Stimulated activated CD8-positive, alpha-beta memory T cell treated with anti-CD3 and anti-CD28 coated beads, Interleukin-12 subunit alpha, Interleukin-12 subunit beta, amount 100 ng/mL, for 4 hours (primary cell): ENCODE measurements at places on chromosomes 6 and 20.

- DNase-seq: no peak
These were observed 34.0 kb downstream of the PLAGL1 start for GRCh38 chr6:143974089-143974488.

DNA sequence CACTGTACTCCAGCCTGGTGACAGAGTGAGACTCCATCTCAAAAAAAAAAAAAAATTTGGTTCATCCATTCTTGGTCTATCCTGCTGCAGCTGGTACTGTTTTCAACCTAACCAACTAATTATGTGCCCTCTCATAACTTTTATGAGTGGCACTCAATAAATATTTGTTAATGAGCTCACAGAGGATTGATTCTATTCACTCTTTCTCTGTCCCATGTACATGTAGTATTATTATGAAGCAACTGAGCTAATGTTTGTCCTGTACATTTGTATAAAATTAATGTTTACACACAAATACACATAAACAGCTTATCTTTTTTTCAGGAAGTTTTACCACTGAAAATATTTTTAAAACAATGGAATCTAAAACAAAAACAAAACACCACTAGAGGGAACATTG lies 10.1 kb downstream of the RIPOR2 start:
- no peak for DNase-seq

DNA sequence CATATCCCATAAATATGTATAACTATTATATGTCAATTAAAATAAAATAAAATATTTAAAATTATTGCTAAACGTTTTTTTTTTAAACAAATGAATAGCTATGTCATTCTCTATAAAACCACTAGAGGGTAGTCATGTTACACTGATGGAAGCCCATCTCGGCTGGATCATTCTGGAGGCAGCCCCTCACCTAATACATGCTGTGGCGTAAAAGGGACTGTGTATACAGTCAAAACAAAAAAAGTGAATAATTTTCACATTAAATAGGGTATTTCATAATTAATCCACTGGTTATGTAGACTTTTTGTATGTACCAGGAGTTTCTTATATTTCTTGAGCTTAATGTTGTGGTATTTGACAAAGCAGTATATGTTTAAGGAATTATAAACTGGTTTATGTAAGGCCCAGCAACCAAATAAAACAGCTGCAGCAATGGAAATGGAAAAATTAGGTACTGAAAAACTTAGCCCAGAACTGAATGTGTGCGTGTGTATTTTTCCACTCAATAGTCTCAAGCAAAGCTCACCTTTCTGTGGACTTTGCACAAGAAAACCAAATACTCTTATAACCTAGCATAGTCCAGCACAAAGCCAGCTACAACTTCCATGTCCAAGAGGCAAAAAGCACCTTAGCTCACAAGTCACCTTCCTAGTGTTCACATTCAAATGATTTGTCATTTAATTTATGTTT lies 81.7 kb downstream of the COL9A1 start:
- DNase-seq: no peak

- DNase-seq: no peak
These were observed 100.1 kb downstream of the FARS2 start for GRCh38 chr6:5361396-5361795.

- no peak for DNase-seq
These were observed 95.4 kb downstream of the OGFRL1 start for GRCh38 chr6:71383901-71384489.

DNA sequence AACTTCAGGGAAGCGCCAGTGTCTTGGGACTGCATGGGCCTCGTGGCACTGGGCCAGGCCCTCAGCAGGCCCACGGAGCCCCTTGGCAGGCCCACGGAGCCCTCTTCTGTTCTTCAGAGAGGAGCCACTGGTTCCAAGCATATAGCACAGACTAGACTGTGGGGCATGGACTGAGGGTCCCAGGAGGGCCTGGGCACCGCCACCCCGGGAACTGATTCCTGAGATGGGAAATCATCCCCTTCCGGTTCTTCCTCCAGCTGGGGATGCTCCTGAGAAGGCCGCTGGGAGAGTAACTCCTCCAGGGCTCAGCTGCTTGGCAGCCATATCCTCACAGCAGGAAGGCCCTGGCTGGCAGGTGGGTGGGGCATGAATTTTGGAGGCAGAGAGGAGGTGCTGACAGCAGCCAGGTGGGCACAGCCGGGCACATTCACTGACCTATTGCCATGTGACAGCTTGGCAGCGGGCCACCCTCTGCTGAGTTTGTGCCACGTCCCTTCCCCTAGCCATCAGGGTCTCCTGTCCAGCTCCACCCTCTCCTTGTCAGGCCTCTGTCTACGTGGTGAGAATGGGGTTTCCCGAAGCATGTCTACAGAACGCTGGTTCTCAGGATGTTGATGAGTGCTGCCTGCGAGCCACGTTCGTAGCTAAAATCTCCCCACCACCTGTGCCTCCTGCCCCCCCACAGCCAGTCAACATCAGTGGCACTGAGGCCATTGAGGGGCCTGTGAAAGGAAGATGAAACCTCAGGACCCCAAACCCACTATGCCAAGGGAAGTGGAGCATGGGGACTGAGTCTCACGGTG lies 152.1 kb downstream of the TAF4 start:
- DNase-seq: no peak

GRCh38 chr20:12056839-12057238 lies 139.1 kb downstream of the BTBD3 start:
- no peak for DNase-seq

DNA sequence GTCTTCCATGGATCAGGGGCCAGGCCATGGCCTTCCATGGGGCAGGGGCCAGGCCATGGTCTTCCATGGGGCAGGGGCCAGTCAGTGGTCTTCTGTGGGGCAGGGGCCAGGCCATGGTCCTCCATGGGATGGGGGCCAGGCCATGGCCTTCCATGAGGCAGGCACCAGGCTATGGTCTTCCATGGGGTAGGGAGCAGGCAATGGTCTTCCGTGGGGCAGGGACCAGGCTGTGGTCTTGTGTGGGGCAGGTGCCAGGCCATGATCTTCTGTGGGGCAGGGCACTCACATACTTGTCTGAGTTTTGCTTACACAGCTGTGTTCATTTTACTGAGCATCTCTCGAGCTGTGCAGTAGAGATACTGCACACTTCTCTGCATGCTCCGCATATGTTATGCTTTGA lies 57.3 kb upstream of the THBS2 start:
- no peak for DNase-seq

DNA sequence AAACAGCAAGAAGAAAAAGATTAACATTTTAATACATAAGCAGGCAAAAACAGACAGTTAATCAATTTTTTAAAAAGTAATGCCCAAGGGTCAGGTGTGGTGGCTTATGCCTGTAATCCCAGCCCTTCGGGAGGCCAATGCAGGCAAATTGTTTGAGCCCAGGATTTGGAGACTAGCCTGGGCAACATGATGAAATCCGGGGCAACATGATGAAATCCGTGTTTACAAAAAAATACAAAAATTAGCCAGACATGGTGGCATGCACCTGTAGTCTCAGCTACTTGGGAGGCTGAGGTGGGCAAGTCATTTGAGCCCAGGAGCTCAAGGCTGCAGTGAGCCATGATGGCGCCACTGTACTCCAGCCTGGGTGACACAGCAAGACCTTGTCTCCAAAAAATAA lies 94.1 kb upstream of the DST start:
- DNase-seq: no peak

DNA sequence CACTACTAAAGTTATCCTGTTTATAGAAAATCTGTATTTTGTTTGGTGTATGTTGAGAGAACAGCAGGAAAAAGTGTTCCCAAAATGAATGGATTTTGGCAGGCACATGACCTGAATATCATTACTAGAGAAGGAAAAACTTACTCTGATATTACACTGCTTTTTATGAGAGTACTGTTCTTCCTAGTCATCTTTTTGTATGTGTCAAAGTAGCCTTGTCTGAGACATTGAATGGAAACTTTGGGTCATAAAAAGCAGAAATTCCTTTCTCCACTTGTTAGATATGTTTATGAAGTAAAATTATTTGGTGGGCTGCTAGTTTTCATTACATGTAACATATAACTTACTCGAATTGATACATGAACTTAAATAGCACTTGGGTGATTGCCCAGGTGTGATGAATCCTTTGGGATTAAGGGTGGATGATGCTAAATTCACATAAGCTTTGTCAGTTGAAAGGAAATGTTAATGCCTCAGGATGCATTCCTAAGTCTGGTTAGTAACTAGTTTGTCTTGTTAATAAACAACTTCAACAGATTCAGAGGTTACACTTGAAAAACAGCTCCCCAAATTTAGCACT lies 206.7 kb downstream of the CENPW start:
- DNase-seq: no peak

- no peak for DNase-seq
These were observed 1102.8 kb upstream of the GJE1 start for GRCh38 chr6:141029908-141030307.

- DNase-seq: no peak
These were observed 58.9 kb upstream of the SRSF6 start for GRCh38 chr20:43398676-43399324.

DNA sequence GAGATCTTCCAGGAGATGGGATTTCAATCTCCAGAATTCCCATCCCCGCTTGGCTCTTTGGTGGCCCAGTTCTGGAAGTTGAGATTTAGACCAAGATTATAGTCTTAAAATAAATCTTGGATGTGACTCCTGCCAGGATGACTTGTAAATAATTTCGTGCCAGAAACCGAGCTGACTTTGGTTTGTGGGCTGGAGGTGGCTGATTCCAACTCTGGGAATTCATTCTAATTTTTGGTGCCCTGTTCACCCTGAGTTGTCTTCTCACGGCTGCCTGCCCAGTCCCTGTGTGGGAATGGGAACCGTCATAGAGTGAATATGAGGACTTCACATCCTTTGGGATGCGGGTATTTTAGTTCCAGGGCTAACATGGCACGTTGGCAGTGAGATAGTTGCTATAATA lies 64.8 kb downstream of the JARID2 start:
- DNase-seq: no peak

DNA sequence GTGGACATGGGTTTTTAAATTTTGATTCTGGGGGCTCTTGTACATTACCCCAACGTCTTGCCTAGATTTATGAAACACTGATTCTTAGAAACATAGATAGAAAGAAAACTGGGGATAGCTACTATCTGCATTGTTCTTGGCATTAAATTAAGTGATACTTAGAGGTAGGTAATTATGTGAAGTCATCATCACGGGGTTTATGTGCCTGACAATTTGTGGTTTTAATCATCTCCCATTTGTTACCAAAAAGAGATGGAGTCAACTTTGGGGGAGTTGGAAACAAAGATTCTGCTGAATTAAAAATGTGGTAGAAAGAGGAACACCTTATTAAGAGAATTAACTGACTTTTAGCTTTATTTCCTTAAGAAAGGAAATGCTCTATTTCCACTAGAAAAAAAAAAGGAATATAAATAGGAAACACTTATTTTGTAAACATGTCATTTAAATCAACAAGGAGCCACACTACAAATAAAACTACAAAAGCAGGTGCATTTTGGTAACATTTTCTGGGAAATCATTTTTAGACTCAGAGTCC lies 5.6 kb downstream of the TNFAIP3 start:
- DNase-seq: no peak

DNA sequence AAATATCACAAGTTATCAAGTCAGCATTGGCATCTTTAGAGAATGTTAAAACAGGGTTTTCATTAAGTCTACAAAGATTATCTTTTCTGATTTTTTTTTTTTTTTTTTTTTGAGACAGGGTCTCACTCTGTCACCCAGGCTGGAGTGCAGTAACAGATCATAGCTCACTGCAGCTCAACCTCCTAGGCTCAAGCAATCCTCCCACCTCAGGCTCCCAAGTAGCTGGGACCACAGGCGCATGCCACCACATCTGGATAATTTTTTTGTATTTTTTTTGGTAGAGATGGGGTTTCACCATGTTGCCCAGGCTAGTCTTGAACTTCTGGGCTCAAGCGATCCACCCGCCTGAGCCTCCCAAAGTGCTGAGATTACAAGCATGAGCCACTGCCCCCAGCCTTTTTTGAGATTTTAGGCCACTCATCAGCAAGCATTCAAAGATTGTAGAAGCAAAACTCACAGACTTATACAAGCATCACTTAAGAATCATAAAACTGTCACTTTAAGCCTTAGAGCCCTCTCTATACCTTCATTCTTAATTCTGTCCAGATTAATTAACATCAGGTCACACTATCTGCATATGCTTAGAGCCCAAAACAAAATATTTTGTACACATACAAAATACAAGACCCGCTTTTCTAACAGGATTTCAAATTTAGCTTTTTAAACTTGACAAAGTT lies 32.6 kb downstream of the NCOA6 start:
- no peak for DNase-seq

DNA sequence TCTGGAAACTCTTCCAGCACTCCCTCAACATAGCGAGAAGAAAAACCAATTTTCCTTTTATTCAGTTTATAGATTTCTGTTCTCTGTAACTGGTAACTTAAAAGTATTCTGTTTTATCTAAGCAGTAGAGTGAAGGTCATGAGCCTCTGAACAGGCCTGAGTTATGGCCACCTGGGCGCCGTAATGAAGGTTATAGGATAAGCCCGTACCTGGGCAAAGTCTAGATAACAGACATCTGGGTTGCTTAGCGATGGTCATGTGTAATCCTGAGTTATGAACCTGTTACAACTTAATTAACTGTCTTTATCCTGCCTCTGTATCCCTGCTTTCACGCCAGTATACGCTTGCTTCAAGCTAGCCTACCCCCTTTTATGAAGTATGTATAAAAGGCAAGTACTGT lies 13.0 kb upstream of the FAM217A start:
- no peak for DNase-seq

GRCh38 chr6:98487612-98488011 lies 346.8 kb upstream of the POU3F2 start:
- DNase-seq: no peak
